ENCODE measurements at places on chromosomes 2 and 18. TPM values are rescaled to one million over a fixed set of nuclear protein-coding genes. Genes with fewer than 3 reads are reported as not detected.

DNA sequence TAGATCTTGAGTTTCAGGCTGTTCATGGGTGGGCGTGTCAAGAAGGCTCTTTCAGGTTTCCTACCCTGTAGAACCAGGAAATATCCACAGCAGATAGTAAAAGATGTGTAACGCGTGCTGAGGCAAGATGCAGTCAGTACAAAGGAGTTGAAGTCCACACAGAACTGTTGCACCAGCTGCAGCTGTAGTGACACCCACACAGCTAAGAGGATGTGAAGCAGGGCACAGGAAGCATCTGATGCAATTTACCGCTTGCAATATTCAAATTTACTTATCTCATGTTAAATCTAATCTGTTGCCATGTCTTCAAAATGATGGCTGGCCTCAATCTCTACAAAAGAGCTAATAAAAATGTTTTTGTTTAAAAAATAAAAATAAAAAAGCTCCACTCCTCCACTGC, 132.8 kb downstream of the ARHGAP15 start:
- DNase-seq, result no peak

DNA sequence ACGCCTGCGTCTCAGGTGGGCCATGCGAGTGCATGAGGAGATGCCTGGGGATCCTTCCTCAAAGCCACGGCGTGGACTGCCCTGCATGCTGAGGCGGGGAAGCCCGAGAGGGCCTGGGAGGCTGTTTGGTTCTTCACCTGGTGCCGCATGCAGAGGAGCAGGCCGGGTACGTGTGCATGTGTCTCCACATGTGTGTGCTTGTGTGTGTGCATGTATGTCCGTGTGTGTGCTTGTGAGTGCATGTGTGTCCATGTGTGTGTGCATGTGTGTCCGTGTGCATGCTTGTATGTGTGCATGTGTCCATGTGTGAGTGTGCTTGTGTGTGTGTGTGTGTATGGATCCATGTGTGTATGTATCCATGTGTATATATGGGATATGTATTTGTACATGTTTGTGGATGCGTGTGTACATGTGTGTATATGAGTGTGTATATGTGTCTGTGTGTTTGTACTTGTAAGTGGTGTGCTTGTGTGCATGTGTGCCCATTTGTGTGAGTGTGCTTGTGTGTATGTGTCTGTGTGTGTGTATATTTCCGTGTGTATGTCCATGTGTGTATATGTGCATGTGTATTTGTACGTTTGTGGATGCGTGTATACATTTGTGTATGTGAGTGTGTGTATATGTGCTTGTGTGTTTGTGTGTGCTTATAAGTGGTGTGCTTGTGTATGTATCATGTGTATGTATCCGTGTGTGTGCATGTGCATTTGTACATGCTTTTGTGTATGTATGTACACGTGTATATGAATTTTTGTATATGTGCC, 79.0 kb downstream of the PTGR3 start:
- DNase-seq, result no peak

- DNase-seq, result no peak
These were observed 2.4 kb upstream of the SATB2 start for GRCh38 chr2:199460101-199460671.

DNA sequence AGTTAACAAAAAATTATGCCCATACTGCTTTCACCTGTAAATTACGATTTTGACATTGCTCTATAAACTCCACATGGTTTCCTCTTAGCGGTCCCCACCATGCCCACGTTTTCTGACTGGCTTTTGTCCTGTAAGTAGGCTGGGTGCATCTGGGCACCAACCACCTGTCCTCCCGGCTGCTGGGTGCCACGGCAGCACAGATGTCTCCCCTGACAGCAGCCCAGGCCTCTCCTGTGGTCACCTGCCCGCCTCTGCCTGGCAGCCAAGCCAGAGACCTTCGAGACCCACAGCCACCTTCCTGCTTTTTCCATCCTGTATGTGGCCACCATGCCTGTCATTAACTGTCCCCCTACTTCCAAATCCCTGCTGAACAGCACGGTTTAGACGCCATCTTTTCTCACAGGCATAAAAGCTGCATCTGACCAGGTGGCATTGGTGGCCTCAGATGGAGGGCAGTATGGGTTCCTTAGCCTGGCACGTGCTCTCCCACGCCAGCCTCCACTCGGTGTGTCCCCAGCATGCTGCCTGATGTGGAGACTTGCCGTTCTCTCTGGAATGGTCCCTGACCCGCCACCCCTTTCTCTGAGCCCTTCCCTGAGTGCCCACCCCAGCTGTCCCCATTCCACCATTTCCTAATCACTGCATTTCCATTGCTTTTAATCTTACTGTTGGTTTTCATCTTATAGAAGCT, 18.9 kb downstream of the SNORC start:
- DNase-seq, result no peak

The ANKRD29 gene
- total RNA-seq, result 9.8 TPM

GRCh38 chr2:160492401-160493226, 993 bp downstream of the RBMS1 start:
- peak; percentile 88 for DNase-seq

GRCh38 chr2:138548796-138549195, 47.2 kb downstream of the SPOPL start:
- DNase-seq, result no peak

DNA sequence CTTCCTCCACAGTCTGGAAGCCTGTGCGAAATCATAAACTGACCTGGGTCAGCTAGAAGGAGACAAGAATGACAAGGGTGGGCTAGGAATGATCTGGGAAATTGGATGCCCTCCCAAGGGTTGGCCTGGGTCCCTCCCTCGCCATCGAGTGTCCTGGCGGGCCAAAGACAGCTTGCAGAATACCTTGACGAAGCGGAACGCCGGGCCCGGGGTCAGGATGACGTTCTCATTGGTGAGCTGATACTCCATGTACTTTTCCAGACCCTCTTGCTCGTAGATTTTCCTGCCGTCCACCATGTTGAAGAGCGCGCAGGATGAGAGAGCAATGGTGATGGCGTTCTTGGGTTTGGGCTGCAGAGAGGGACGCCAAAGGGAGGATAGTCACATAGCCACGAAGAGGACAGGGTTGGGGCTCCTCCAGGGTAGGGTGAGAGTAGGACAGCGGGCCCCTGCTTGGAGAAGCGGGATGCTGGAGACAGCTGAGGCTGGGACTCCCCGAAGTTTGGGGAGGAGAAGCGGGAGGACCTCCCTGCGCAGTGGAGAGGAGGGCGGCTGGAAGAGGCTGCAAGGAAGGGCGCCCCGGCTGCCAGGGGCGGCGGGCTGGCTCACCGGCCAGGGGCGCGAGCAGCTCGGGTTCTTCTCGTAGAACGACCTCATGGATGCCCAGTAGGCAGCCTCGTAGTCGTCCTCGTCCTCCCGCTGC, 5.3 kb downstream of the NT5C1B start:
- no peak for DNase-seq

GRCh38 chr2:9332136-9332852, 91.0 kb downstream of the ITGB1BP1 start:
- no peak for DNase-seq

The PRKAG3 gene
- 0.12 TPM for total RNA-seq

- no peak for DNase-seq
These were observed 35.0 kb downstream of the SLC14A2 start for GRCh38 chr18:45650321-45650720.

GRCh38 chr2:48531141-48531648, 1.2 kb downstream of the STON1 start:
- DNase-seq, result no peak

- DNase-seq, result no peak
These were observed 432.4 kb downstream of the DCDC2C start for GRCh38 chr2:4135765-4136164.

DNA sequence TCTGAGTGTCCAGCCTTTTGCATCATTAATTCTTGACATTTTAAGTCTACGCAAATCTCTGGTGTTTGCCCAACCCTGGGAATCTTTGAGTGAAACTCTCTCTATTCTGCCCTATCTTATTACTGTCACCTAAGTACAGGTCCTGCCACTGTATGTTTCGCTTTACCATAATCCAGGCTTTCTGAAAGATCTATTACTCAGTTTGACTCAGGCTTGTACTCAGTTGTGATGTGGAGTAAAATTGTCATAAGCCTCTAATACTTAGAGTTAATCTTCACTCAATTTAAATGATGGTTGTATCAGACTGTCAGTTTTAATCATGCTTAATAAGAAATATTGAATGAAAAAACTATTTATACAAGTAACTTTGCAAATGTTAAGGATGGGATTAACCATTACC, 30.3 kb upstream of the RAPGEF4 start:
- DNase-seq, result no peak

- DNase-seq, result no peak
These were observed 1268.3 kb upstream of the ACVR2A start for GRCh38 chr2:146576339-146577111.

DNA sequence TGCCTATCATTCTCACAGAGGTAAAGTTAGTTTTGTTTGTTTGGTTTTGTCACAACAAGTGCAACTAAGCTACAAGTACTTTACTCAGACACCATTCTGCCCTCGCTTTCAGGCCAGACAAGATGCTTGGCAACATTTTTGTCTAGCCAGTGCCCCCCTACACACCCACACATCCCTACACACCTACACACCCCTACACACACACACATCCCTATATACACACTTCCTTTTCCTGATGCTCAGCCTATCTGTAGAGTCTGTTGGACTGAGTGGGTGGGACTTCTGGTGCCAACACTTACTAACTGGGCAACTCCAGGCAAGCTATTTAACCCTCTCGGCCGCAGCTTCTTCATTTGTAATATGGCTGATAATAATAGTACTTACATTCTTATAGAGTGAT, 161.4 kb downstream of the ALK start:
- DNase-seq, result no peak

The CCDC150 gene
- total RNA-seq, result 0.74 TPM

GRCh38 chr18:3688690-3689089, 238.7 kb downstream of the TGIF1 start:
- DNase-seq, result no peak
